ENCODE measurements at places on chromosomes 4 and X.

- DNase-seq = no peak
These were observed 448.7 kb upstream of the FAT1 start for GRCh38 chr4:187172340-187172761.

GRCh38 chr4:26877961-26878360 lies 17.3 kb downstream of the STIM2 start:
- DNase-seq = no peak

GRCh38 chr4:41455206-41455605 lies 82.8 kb upstream of the LIMCH1 start:
- DNase-seq = no peak

DNA sequence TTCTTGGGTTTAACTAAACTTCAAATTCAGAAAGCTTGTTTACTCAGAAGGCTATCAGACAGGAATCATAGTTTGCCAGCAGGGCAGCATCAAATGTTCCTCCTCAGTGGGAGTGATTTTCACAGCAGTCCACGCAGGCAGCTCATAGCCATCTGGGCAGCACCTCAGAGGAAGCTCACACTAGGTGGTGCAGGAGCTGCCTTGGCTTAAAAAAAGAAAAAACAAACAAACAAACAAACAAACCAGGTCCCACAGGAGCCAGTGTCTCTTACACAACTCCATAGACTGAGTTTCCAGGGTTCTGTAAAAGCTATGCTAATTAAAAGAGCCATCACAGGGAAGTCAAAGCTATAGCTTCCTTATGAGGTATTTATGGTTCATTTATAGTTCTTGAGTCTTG lies 10.5 kb upstream of the KLHL5 start:
- DNase-seq = no peak

DNA sequence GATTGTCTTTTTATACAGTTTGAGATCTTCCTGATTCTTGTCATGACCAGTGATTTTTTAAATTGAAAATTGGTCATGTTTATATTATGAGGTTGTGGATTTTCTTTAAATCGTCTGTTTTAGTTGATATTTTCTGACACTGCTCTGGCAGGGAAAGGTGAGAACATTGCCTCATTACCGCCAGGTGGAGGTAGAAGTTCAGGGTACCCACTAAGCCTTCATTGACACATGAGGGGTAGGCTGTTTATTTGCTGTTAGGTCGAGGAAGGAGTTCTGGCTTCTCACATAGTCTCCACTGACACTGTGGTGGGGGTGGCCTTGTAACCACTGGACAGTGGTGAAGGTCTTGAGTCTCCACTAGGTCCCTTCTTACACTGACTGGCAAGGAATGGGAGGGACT lies 117.6 kb upstream of the GPR101 start:
- no peak for DNase-seq

- no peak for DNase-seq
These were observed 100.5 kb downstream of the CLNK start for GRCh38 chr4:10584042-10584441.

DNA sequence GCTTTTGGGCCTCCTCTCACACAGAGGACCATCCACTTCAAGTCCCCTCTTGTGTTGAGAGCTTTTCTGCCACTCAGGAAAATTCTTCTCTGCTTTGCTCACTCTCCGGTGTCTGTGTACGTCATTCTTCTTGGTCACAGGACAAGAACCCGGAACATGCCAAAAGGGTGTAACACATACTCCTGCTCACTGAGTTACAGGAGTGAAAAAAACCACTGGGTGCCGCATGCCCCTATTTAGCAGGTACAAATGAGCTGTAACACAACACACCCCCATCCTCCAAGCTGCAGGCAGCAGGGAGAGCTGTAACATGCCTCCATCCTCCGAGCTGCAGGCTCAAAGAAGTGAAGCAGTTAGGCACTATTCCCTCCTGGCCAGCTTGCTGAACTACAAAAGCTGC lies 13.0 kb upstream of the CXCL2 start:
- DNase-seq = no peak

DNA sequence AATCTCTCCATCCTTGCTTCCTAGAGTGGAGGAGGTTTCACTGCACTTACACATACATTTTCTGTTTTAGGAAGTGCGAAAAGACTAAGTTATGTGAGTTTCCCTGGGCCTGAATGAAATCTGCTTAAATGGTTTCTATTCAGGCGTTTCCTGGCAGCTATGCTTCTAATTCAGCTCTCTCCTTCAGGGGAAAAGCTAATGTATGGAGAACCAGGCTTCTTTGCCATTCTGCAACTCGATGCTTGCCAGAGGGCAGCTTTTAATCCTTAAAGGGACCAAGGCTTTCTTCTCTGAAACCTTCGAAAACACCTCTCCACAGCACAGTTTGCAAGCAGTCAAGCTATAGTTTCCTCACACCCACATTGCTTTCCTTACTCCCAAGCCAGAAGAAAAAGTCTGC lies 89.5 kb upstream of the ARX start:
- DNase-seq = no peak

DNA sequence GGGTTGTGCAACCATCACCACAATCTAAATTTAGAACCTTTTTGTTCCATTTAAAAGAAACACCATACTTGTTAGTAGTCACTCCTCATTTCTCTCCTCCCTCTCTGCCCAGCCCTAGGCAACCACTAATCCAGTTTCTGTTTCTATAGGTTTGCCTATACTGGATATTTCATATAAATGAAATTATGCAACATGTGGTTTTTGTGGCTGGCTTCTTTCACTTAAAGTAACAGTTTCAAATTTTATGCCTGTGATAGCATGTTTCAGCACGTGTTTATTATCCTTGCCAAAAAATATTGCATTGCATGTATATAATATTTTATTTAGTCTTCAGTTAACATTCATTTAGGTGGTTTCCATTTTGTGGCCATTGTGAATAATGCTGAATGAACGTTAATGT lies 437.6 kb downstream of the IL1RAPL1 start:
- DNase-seq = no peak

DNA sequence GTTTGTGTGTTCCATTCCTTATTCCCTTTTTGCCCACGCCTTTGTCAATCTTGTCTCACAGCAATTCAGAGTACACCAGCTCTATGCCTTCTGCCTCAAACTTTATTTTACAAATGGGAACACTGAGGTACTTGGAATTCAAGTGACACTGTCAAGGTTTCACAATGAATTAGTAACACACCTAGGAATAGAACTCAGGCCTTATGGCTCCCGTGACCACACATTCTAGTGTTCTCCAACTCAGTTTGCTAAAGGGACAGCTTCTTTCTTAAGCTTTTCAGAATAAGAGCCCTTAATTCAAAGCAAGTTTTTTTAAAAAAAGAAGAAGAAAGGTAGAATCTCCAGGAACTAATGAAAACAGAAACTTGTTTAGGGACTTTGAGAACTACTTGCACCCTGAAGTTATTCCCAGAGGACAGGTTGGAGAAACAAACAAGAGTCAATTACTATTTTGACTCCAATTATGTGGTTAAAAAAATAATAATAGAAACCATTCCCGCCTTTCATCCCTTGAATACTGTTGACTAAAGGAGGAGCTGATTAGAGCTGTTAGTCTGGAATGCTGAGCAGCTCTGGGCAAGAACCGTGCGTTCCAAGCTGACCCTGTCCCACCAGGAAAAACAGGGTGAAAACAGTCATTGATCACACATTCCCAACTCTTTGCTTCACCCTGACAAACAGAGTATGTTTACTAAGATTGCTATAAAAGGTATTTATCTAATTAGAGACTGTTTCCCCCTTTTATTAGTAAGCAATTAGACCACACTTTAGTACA lies 408.8 kb upstream of the CNKSR2 start:
- no peak for DNase-seq

DNA sequence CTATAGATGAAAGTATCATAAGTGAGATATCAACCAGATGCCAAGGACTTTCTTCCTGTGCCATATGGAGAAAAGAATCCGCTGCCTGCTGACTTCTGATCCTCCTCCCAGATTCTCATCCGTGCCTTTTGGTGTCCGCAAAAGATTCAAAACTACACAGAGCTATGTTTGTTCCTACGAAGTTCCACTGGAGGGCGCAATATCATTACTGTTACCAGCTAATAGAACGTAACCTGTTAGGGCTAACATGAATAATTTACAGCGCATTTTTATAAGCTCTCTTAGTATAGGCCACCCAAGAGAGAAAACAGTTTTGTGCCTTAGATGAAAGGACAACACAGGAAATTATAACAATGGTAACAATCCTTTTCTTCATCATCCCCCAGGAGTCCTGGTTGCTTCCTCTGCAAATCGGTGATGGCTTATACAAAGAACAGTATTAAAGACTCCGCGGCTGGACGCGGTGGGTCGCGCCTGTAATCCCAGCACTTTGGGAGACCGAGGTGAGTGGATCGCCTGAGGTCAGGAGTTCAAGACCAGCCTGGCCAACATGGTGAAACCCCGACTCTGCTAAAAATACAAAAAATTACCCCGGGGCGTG lies 22.8 kb upstream of the CENPVL3 start:
- DNase-seq = no peak

- peak; percentile 25 for DNase-seq
These were observed 6.6 kb upstream of the DDX60L start for GRCh38 chr4:168486912-168487281.

DNA sequence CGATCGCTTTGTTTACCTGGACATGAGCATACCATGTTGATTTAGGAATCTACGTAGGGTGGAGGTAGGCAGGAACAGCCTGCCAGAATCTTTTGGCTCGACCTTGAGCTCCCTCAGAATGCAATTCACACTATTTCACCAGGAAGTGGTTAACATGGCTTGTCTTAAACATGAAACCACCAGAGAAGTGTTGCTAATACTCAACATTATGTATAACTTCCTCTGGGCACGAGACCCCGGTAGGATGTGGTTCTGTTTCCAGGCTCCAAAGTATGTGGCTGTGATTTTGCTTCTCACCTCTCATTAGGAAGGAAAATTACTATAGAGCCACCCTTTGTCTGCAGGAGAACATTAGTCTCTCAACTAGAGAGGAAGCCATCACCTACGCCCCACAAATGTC lies 59.0 kb upstream of the VCX3B start:
- no peak for DNase-seq

GRCh38 chrX:154714925-154715324 lies 36.0 kb downstream of the GAB3 start:
- peak; percentile 49 for DNase-seq

GRCh38 chrX:86047174-86047935 lies at the start of gene CHM:
Gene CHM, minus strand, starts transcription at chrX:86047558. Its CDS starts 26 bp downstream, at chrX:86047532.
- peak; percentile 57 for DNase-seq

- no peak for DNase-seq
These were observed 238.2 kb downstream of the GPC3 start for GRCh38 chrX:133747196-133747595.
